ENCODE measurements at places on chromosomes 4 and X. TPM values are rescaled to one million over a fixed set of nuclear protein-coding genes. Genes with fewer than 3 reads are reported as not detected.
A peak's percentile ranks its signal among the peaks of the same experiment; 100 is the strongest.

- no peaks in the 10 kb centered on the region for H3K4me1 ChIP-seq
- no peak overlapping the region for H3K4me3 ChIP-seq
- no peak overlapping the region for H3K27ac ChIP-seq
Observed at GRCh38 chrX:66000628-66001272, 39.1 kb downstream of the VSIG4 start.

DNA sequence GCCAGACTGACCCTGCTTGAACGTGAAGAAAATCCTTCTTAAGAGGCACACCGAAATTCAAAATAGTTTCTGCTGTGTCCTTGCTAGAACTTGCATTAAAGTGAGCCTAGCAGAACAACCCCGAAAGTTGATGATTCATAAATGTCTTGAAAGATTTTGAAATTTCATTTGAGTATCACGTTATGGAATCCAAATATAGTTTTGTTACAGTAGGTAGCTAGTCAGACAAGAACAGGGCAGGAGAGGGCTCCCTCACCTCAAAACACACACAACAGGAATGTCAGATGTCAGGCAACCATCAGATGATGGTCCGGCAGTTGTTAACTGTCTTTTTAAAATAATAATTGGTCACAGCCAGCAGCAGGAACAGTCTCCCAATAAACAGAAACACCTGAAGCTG, 259.6 kb upstream of the GNPDA2 start:
- no peak overlapping the region for H3K27ac ChIP-seq
- H3K4me1 ChIP-seq = no peaks in the 10 kb centered on the region
- H3K4me3 ChIP-seq = no peak overlapping the region
- DNase-seq = no peak
- no peaks in the 10 kb centered on the region for H3K36me3 ChIP-seq
- H3K27me3 ChIP-seq = no peaks in the 10 kb centered on the region

- no peak overlapping the region for H3K27ac ChIP-seq
- no peaks in the 10 kb centered on the region for H3K27me3 ChIP-seq
Observed at GRCh38 chr4:1480720-1481119, 74.5 kb upstream of the NKX1-1 start.

- no peak overlapping the region for H3K4me3 ChIP-seq
- no peak for DNase-seq
- H3K4me1 ChIP-seq = no peaks in the 10 kb centered on the region
- peaks cover 4% of the 10 kb centered on the region for H3K27me3 ChIP-seq
- H3K27ac ChIP-seq = no peak overlapping the region
- no peaks in the 10 kb centered on the region for H3K36me3 ChIP-seq
Observed at GRCh38 chr4:180674619-180675358, 1568.4 kb upstream of the TENM3 start.

DNA sequence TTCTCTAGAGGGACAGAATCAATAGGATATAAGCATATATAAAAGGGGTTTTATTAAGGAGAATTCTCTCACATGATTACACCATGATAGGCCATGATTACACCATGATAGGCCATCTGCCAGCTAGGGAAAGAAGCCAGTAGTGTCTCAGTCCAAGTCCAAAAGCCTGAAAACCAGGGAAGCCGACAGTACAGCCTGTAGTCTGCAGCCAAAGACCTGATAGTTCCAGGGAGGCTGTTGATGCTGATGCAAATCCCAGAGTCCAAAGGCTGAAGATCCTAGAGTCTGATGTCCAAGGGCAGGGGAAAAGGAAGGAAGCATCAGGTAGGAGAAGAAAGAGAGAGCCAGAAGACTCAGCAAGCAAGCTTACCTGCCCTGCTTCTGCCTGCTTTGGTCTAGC, 411.3 kb upstream of the EMCN start:
- H3K27ac ChIP-seq = no peak overlapping the region
- H3K27me3 ChIP-seq = no peaks in the 10 kb centered on the region
- H3K4me1 ChIP-seq = no peaks in the 10 kb centered on the region
- no peak overlapping the region for H3K4me3 ChIP-seq
- H3K36me3 ChIP-seq = no peaks in the 10 kb centered on the region
- DNase-seq = no peak

DNA sequence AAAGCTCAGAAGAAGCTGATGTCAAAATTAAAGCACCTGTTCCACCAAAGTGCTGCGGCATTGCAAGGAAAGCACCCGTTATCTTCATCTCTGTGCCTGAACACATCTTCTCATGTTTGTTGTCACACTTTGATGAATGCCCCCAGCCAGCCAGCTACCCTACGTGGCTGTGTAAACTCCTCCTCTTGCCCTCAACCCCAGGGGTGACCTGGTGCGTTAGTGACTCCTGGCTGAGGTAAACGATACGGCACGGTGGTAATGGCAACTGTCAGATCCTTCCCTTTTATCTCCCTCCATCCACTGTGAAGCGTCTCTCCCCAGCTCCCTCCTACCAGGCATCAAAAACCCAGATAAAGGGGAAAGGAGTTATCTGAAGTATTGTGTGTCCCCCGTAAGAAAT, 90.6 kb upstream of the WWC2 start:
- H3K36me3 ChIP-seq = no peaks in the 10 kb centered on the region
- no peak overlapping the region for H3K4me3 ChIP-seq
- H3K27me3 ChIP-seq = peaks cover 35% of the 10 kb centered on the region
- H3K27ac ChIP-seq = no peak overlapping the region
- no peak for DNase-seq

DNA sequence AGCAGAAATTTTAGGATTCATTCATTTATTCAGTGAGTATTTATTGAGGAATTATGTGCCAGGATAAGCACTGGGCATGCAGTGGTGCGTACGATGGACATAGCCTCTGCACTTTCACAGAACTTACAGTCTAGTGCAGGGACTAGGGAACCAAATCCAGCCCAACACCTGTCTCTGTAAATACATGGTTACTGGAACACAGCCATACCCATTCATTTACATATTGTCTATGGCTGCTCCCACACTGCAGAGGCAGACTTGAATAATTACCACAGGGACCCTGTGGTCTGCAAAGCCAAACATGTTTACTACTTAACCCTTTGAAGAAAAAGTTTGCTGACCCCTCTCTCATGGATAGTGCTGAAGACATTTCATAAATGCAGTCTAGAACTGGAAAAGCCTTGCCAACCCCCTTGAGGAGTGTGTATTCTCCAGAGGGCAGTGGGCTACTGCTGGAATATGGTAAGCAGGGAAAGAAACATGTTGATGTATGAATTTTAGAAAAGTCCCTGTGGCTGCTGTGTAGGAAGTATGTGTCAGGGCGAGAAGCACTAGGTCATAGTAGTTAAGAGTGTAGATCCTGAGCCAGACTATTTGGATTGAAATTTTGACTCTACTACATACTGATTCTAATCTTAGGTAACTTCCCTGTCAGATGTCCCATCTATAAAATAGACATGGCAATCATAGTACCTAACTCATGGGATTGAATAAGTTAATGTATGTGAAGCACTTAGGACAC, 75.5 kb downstream of the GALNT7 start:
- no peaks in the 10 kb centered on the region for H3K4me1 ChIP-seq
- no peak overlapping the region for H3K27ac ChIP-seq
- H3K27me3 ChIP-seq = no peaks in the 10 kb centered on the region
- no peak for DNase-seq
- H3K4me3 ChIP-seq = no peak overlapping the region
- H3K36me3 ChIP-seq = no peaks in the 10 kb centered on the region

- no peak overlapping the region for H3K27ac ChIP-seq
- H3K27me3 ChIP-seq = no peaks in the 10 kb centered on the region
- no peak for DNase-seq
- no peaks in the 10 kb centered on the region for H3K36me3 ChIP-seq
- H3K4me1 ChIP-seq = no peaks in the 10 kb centered on the region
- no peak overlapping the region for H3K4me3 ChIP-seq
Observed at GRCh38 chr4:42417550-42417949, 20.3 kb downstream of the SHISA3 start.

GRCh38 chrX:110159235-110159634, 156.3 kb downstream of the TMEM164 start:
- no peak for DNase-seq
- no peak overlapping the region for H3K4me3 ChIP-seq
- no peaks in the 10 kb centered on the region for H3K36me3 ChIP-seq
- H3K27ac ChIP-seq = no peak overlapping the region

DNA sequence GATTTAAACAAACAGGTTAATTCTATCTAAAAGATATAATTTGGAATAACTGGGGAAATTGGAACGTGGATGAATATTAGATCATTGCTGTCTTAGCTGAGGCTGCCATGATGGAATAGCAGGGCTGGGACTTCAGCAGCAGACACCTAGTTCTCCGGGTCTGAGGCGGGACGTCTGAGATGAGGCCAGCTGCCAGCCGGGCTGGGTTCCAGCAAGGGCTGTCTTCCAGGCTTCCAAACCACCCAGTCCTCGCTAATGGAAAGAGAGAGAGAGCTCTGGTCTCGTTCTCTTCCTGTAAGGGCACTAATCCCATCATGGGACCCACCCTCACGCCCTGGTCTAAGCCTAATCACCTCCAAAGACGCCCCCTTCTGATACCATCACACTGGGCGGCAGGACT, 85.7 kb downstream of the ADRA2C start:
- H3K27ac ChIP-seq = no peak overlapping the region
- no peak for DNase-seq
- H3K36me3 ChIP-seq = no peaks in the 10 kb centered on the region
- H3K27me3 ChIP-seq = peaks cover 11% of the 10 kb centered on the region

DNA sequence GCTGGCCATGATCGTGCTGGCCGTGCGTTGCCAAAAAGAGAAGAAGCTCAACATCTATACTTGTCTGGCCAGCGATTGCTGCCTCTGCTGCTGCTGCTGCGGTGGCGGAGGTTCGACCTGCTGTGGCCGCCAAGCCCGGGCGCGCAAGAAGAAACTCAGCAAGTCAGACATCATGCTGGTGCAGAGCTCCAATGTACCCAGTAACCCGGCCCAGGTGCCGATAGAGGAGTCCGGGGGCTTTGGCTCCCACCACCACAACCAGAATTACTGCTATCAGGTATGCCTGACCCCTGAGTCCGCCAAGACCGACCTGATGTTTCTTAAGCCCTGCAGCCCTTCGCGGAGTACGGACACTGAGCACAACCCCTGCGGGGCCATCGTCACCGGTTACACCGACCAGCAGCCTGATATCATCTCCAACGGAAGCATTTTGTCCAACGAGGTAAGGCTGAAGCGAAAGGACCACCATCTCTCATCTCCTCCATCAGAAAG, 3.3 kb downstream of the PCDH10 start:
- no peak for DNase-seq
- H3K4me3 ChIP-seq = peak overlapping the region; percentile 48
- peak overlapping the region; percentile 50 for H3K27ac ChIP-seq
- no peaks in the 10 kb centered on the region for H3K4me1 ChIP-seq

DNA sequence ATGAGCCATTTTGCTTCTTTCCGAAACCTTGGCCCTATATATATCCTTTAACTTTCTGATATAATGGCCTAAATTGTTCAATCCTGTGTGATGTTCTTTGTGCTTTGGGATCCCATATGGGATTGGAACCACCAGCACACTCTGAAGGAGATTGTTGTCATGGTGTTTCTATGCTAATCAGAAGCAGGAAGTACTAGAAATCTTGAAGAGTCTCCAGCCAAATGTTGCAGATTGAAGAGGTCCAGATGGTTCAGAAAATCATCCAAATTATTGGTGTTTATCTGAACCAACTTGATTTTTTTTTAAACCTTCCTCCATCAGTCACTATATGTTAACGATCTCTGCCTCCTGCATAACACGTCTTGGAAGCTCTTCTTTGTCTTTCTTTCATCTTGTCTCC, 72.8 kb downstream of the KIT start:
- DNase-seq = no peak
- H3K4me3 ChIP-seq = no peak overlapping the region
- no peaks in the 10 kb centered on the region for H3K27me3 ChIP-seq
- no peaks in the 10 kb centered on the region for H3K36me3 ChIP-seq
- H3K27ac ChIP-seq = no peak overlapping the region

GRCh38 chr4:149441338-149441737, 374.3 kb downstream of the IQCM start:
- DNase-seq = no peak
- H3K4me3 ChIP-seq = no peak overlapping the region
- no peak overlapping the region for H3K27ac ChIP-seq
- H3K36me3 ChIP-seq = no peaks in the 10 kb centered on the region

- H3K4me3 ChIP-seq = no peak overlapping the region
- H3K27me3 ChIP-seq = no peaks in the 10 kb centered on the region
- DNase-seq = no peak
- H3K4me1 ChIP-seq = no peaks in the 10 kb centered on the region
- no peak overlapping the region for H3K27ac ChIP-seq
Observed at GRCh38 chrX:42597481-42597880, 180.5 kb downstream of the PPP1R2C start.

DNA sequence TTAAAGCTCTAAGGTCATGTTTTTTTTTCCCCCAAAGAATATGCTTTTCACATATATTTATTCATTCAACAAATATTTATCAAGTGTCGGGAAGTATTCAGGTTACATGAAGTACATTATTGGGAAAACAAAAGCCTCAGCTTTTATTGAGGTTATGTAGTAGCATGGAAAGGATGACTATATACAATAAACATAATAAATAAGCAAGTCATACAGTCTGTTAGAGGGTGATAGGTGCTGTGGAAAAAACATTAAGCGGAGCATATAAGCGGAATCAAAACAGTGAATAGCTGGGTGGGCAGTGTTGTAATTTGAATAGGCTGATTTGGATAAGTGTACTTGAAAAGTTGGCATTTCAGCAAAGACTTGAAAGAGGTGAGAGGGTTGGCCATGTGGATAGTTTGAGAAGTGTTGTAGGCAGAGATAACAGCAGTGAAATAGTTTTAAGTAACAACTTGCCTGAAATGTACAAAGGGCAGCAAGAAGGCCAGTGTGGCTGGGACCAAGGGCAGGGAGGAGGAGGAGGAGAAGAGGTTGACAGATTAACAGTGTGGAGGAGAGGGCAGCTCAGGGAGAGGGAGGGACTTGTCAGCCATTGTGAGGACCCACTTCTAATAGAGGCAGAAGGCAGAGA, 558.7 kb downstream of the SPRY1 start:
- no peaks in the 10 kb centered on the region for H3K27me3 ChIP-seq
- no peak for DNase-seq
- no peak overlapping the region for H3K27ac ChIP-seq
- no peaks in the 10 kb centered on the region for H3K4me1 ChIP-seq
- no peaks in the 10 kb centered on the region for H3K36me3 ChIP-seq

- no peak overlapping the region for H3K27ac ChIP-seq
- DNase-seq = no peak
- H3K4me1 ChIP-seq = no peaks in the 10 kb centered on the region
- no peaks in the 10 kb centered on the region for H3K27me3 ChIP-seq
Observed at GRCh38 chr4:27861802-27862201, 1001.2 kb downstream of the STIM2 start.

- H3K36me3 ChIP-seq = no peaks in the 10 kb centered on the region
- H3K4me3 ChIP-seq = no peak overlapping the region
- no peak for DNase-seq
- H3K27me3 ChIP-seq = no peaks in the 10 kb centered on the region
- no peak overlapping the region for H3K27ac ChIP-seq
Observed at GRCh38 chrX:1521459-1521956, 15.5 kb downstream of the P2RY8 start.

GRCh38 chr4:140395668-140396067, 22.2 kb downstream of the SCOC start:
- H3K4me3 ChIP-seq = no peak overlapping the region
- no peaks in the 10 kb centered on the region for H3K4me1 ChIP-seq
- no peak for DNase-seq
- no peak overlapping the region for H3K27ac ChIP-seq

- no peak overlapping the region for H3K4me3 ChIP-seq
- DNase-seq = peak; percentile 10
- no peaks in the 10 kb centered on the region for H3K27me3 ChIP-seq
- H3K4me1 ChIP-seq = no peaks in the 10 kb centered on the region
Observed at GRCh38 chr4:60611762-60612496, 588.2 kb upstream of the ADGRL3 start.

Gene ODAPH
- total RNA-seq = 0.48 TPM

Gene CPZ
- 34.8 TPM for total RNA-seq

Gene CFAP47
- 1.8 TPM for total RNA-seq

Gene DMP1
- not detected for total RNA-seq

Gene CNGA1
- total RNA-seq = 6.0 TPM

Gene STIM2
- total RNA-seq = 17.0 TPM

Gene XAGE3
- total RNA-seq = not detected

Gene NKX6-1
- total RNA-seq = not detected

Gene PGK1
- 255 TPM for total RNA-seq

All from hepatocyte (in vitro differentiated cells).